ENCODE measurements at places on chromosomes 1 and 21.

DNA sequence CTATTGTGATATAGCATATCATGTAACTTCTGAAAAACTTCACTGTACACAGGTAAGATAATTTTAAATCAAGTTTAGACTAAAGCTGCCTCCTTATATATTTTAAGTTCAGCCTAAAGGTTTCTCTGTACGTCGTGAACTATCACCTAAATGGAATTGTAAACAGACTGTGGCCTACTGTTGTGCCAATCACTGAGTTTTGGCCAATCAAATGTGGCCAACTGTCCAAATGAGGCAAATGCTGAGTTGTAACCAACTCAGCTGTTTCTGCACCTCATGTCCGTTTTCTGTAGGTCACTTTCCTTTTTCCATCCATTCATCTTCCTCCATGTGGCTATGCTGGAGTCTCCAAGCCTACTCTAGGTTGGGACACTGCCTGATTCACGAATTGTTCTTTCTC, 63.7 kb upstream of the ST6GALNAC3 start:
- no peak for DNase-seq

GRCh38 chr21:45465105-45465504, 60.1 kb downstream of the COL18A1 start:
- no peak for DNase-seq

GRCh38 chr1:154556422-154556821, 2.0 kb downstream of the UBE2Q1 start:
- no peak for DNase-seq

- DNase-seq, result no peak
These were observed 26.0 kb upstream of the UAP1 start for GRCh38 chr1:162535501-162535900.

DNA sequence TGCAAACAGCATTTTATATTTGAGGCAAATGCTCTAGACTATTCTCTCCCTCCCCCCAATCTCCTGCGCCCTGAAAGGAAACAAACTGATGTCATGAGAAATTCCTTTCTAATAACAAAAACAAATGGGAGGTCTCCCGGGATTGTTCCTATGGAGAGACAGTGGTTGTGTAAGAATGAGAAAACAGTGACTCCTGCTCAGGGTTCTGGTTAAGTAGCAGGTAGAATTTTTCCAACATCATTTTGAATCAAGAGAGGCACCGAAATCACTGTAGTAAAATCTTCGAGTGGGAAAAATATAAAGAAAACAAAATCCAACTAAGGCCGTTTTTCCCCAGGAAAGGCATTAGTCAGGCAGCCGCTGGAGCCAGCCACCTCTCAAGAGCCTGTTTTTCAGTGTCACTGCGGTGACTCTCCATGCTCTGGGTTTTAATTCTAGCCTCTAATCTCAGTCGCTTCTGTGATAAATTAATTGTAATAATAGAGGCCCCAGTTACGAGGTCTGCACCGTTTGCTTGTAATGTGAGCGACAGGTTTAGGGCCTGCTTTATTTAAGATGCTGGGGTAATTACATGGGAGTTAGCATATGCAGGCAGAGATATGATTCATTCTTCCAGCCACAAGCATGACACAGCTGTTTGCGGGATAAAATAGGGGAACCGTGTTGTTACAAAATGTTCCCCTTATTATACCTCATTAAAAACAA, 80.3 kb downstream of the RNF220 start:
- DNase-seq, result no peak

GRCh38 chr1:160724465-160725242, 13.0 kb upstream of the CD48 start:
- no peak for DNase-seq

GRCh38 chr1:63632110-63632509, 38.9 kb downstream of the PGM1 start:
- no peak for DNase-seq

DNA sequence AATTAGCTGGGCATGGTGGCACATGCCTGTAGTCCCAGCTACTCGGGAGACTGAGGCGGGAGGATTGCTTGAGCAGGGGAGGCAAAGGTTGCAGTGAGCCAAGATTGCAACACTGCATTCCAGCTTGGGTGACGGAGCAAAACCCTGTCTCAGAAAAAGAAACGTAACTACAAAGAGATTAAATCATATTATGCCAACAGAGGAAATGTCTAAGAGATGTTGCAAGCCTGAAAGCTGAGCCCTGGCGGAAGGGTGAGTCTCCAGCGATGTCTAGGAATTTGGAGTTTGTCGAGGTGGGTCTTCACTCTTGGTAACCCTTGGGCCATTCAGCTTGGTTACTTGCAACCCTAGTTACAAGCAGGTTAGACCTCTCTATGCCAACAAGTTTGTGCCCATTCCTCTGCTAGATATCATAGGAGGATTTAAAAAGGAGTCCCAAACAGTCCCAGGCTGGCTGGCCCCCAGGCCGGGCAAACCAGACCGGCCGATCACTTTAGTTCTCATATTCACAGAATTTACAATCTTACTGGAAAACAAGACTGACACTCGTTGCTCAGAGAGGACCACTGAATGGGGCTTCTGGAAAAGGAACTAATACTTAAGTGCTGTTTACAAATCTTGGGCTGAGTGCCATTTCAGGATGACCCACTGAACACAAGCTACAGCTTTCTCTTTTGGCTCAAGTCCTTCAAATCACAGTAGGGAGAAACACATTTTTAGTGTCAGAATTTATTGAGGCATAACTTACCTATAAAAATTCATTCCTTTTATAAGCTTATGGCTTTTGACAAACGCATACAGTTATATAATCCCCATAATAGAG, 27.1 kb downstream of the SLC30A1 start:
- no peak for DNase-seq

- no peak for DNase-seq
These were observed 9.8 kb downstream of the RGS8 start for GRCh38 chr1:182674346-182675246.

GRCh38 chr1:16125088-16125470, 30.8 kb downstream of the EPHA2 start:
- no peak for DNase-seq

- no peak for DNase-seq
These were observed 183.2 kb upstream of the VAMP3 start for GRCh38 chr1:7587773-7588456.

DNA sequence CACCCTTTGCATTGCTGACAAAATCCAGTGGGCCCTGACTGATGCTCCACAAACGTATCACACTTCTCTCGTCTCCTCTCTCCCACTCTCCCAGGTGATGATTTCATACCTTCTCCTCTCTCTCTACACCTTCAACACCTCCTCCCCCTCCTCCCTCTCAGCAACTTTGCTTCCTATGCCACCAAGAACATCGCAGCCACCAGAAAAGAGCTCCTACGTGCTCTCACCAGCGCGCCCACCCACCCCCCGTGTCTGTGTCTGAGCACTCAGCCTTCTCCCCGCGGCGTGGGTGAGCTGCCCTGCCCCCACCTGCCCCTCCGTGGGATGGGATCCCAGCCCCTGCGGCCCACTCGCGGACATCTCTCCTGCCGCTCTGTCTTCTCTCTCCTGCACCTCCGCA, 55.1 kb upstream of the COX20 start:
- no peak for DNase-seq

DNA sequence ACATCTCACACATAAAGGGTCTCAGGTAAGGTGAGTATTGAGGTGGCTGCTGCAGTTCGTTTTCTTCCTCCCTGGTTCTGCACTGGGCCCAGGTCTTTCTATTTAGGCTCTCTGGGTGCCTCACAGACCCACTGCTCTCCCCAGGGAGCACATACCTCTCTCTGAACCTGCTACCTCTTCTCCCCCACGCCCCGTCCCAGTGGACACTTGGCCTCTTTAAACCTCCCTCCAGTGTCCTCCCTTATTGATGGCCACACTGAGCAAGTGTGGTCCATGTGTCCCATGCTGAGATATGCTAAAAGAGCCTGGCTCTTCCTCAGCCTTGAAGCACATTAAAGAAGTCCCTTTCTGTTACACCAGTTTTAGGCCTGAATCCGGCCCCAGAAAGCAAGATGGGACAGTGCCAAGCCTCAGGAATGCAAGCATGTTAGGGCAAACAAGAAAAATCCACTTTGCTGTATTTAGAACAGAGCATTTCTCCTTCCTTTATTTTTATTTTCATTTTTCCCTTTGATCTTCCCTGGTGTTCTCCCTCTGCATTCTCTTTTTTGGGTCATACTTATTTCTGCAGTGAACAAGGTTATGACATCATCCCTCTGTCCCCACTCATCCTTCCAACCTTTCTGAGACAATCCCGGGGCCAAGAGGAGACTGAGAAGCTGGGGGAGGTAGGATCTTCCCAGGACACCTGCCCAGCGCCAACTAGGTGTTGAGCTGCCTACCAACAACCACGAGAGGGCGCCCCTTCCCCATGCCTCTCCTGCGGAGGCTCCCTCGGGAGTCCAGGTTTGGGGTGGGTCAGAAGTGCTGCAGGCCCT, 5.0 kb upstream of the CHI3L2 start:
- DNase-seq, result peak; percentile 57

DNA sequence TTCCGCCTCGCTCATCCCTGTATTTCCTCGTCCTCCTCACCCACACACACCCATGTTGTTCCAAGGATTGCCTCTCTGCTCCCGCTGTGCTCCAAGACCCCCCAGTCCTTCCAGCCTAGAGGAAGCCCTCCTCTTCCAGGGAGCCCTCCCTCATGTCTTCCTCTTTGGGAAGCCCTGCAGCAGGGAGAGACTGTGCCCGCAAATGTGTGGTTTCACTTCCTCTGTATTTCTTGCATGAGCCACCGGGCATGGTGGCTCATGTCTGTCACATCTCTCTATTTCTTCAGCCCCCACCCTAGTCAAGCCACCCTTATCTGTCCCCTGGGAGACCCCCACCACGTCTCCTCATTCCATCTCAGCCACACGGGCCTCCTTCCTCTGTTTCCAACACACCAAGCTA, 57.5 kb upstream of the PAX7 start:
- DNase-seq, result no peak

DNA sequence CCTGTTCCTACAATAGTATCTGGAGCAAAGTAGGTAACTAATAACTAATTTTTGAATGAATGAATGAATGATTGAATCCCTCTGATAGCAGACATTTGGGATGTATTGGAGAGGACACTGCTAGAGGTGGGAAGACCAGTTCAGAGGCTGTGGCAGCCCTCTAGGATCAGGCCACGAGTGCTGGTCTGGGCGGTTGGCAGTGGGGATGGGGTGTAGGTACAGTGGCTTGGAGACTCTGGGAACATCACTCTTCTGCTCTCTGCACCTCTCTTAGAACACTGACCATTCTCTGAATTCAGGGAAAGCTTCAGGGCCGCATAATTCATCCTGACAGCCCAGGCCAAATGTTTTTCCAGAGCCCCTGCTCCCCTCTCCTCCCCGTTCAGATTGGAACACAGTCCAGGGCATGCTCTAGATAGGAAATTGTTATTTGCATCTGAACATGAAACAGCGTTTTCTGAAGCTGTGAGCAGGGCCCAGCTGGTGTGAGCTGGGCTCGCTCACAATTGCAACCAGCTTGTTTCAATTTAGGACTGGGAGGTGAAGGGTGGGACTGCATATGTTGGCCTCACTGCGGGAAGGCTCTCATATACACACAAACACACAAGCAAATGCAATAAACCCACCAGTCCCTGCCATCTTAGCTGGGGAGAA, 253.1 kb upstream of the USP24 start:
- no peak for DNase-seq

DNA sequence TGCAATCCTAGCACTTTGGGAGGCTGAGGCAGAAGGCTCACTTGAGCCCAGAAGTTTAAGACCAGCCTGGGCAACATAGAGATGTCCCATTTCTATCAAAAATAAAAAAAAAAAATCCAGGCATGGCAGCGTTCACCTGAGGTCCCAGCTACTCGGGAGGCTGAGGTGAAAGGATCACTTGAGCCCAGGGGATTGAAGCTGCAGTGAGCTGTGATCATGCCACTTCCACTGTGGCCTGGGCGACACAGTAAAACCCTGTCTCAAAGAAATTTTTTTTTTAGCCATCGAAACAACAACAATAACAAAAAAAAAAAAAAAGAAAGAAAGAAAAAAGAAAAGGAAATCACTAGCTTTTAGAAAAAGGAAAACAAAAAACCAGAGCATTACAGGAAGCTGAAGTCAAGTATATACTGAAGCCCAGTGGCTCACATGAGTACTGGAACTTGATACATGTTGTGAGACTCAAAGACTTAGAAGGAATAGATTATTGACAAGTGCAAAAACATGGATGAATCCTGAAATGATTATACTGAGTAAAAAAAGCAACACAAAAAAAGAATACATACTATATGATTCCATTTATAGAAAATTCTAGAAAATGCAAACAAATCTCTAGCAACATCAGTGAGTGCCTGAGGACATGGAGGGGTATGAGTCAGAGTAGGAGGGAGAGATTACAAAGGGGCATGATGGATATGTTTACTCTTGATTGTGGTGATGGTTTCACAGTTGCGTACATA, 6.1 kb upstream of the RABGAP1L start:
- no peak for DNase-seq

DNA sequence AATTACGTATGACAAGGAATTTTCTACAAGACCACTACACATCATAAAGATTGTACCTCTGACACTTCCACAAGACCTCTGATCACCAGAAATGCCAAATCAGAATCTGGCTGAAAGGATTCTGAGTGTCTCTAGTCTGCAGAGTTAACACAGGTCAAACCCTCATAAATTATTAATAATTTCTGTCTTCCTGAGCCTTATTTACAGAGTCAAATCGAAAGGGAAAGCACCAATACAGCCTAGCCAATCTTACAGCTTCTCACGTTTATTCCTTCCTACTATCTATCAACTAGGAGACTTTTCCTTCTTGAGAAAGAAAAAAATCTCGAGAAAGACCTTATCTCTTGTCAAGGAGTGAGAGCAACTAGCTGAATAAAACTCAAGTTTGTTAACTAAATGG, 2151.6 kb downstream of the MRPL39 start:
- no peak for DNase-seq

DNA sequence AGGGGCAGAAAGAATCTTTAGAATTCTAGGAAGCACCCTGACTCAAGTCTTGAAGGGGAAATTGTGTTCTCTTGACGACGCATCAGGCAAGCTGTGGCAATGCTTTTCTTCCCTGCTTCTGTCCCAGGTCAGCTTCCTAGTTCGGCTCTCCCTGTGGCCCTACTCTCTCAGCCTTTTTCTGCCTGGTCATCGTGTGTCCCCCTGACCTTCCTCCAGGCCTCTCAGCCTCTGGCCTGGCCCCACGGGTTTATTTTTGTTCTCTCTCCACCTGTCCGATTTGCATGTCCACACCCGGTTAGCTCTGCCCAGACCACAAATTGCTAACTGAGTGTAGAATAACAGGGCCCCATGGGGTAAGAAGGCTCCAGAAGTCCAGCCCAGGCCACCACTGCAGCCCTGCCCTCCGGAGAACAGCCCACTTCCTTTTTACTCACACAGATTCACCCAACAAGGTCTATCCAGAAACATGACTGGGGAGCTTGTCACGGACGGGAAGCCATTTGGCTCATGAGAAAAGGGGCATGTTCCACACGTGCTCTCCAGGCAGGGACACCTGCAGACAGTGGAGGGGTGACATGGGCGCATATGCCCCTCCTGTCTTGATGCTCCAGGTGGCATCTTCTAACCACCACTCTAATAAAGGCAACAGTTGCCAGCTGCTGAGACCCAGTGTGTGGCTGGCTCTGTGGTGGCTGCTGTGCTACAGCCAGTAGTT, 9.8 kb downstream of the KCNN3 start:
- DNase-seq, result no peak

DNA sequence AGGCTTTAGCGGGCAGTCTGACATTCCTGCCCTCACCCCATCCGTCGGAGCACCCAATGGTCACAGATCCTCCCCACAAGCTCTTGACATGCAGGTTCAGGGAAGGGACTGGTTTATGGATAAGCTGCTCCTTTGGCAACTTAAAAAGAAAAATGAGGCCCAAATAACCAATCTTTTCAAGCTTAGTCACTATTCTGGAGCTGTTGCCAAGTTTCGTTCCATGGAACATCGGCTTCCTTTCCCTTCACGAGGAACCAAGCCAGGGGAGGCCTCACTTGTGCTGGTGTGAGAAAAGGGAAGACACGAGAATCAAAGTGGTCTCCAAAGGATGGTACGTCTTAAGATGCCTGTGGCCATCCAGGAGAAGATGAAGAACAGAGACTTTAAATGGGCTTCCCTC, 46.1 kb upstream of the LPAR3 start:
- DNase-seq, result no peak

All from stimulated activated CD8-positive, alpha-beta memory T cell treated with anti-CD3 and anti-CD28 coated beads, Interleukin-7, amount 100 ng/mL, for 1 hour (primary cell).